ENCODE measurements at places on chromosomes 1 and 21.

DNA sequence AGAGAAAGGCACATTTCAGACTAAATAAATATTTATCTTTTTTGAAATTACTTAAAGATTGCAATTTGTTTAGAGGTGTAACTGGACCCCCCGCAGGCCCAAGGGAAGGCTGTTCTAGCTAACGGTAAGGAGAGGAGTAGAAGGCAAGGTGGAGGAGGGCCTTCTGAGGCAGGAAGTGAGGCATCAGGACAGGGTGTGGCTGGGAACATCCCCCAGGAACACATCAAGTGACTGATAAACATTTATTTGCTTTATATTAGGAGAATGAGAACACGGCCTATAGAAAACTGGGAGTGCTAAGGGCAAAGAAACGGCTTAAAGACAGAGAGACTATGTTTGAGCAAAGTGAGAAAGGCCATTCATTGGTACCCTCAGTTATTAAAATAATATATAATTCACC lies 23.2 kb downstream of the HIVEP3 start:
- DNase-seq: no peak

- peak; percentile 71 for DNase-seq
Measured at GRCh38 chr1:27136998-27137542, 17.9 kb downstream of the SLC9A1 start.

DNA sequence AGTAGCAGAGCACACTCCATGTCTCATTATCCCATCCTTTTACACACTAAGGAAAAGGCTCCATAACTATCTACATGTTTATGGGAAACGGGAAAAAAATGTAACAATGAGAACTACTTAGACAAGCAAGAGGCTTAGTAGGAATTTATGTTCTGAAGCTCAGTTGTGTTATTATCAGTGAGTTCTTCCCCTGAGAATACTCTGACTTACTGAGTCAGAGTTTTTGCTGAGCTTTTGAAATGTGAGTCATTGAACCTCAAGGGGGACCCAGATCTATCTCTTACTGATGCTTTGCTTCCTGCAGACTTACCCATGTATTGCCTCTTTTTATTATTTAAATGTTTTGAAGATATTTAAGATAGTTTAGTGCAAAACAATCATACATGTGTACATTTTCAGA lies 20.1 kb downstream of the CFHR5 start:
- no peak for DNase-seq

- no peak for DNase-seq
Measured at GRCh38 chr1:19442154-19443096, 42.9 kb downstream of the CAPZB start.

- no peak for DNase-seq
Measured at GRCh38 chr1:30693822-30694221, 29.6 kb downstream of the MATN1 start.

- no peak for DNase-seq
Measured at GRCh38 chr21:29621525-29621924, 318.3 kb downstream of the GRIK1 start.

DNA sequence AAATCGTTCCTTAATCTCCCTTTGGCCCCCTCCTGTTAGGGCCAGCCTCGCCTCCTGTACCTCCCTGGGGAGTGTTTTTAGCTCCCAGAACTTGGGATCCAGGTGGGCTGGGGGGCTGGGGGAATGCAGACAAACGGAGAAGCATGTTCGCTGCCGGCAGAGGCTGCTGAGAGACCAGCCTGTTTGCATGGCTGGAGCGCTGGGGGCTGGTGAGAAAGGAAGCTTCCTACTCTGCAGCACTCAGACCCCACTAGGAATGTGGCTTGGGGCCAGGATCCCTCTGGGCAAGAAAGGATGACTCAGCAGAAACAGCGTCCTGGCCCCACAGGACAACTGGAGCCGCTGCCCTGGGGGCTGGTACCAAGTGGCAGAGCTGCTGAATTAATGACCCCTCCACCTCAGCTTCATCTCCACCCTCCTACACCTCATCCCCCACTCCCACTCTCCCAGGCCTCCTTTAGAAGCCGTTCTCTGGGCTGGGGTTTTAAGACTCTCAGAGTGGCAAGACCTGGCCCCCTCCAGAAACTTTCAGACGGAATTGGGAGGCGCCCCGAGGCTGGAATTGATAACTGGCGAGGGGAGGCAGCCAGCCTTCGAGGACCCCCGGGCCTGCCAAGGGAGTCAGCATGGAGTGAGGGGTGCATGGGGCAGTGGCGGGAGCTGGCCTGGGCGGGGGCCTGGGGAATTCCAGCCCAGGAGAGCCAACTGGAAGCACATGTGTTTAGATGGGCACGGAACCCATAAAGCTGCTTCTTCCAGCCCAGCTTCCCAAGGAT lies 28.5 kb upstream of the EPS8L3 start:
- no peak for DNase-seq

All from activated gamma-delta T cell treated with anti-CD3 and anti-CD28 coated beads, Interleukin-2, amount 50 U/mL, for 16 hours (primary cell).